Stimulated activated CD8-positive, alpha-beta memory T cell treated with anti-CD3 and anti-CD28 coated beads, Interleukin-4, amount 100 ng/mL, for 4 hours (primary cell): ENCODE measurements at places on chromosomes 6 and 20.

- DNase-seq = no peak
Observed at GRCh38 chr6:136210398-136211165, 39.5 kb downstream of the MTFR2 start.

GRCh38 chr6:109006818-109007217 lies 87.8 kb downstream of the SESN1 start:
- no peak for DNase-seq

DNA sequence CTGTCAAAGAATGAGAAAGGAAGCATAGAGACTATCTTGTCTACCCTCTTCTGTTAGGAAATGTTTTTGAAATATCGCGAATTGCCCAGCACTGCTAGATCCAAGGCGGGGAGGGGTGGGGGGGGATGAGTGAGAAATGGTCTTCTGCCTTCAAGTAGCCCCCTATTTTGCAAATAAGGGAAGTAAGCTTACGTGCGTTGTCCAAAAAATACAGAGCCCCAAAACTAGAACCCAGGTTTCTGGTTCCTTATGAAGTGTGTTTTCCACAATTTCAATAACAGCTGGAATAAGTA lies 923 bp upstream of the ILRUN start:
- no peak for DNase-seq

- no peak for DNase-seq
Observed at GRCh38 chr20:50450493-50450826, 59.7 kb upstream of the PTPN1 start.

DNA sequence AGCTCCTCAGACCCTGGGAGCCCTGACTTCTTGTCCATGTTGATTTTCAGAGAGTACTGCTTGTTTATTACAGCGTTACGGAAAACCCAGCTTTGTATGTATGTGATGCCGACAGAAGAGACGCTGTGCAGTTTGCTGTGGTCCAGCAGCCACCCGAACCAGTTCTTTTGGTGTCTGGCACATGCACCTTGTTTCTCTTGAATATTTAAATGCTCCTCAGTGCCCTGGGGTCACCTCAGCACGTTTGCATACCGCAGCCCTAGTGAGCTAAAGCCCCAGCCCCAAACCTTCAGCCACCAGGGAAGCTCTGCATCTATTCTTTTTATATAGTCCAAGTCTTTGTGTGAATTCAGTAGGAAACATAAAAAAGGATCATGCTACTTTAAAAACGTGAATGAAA lies 39.9 kb downstream of the AFDN start:
- no peak for DNase-seq

DNA sequence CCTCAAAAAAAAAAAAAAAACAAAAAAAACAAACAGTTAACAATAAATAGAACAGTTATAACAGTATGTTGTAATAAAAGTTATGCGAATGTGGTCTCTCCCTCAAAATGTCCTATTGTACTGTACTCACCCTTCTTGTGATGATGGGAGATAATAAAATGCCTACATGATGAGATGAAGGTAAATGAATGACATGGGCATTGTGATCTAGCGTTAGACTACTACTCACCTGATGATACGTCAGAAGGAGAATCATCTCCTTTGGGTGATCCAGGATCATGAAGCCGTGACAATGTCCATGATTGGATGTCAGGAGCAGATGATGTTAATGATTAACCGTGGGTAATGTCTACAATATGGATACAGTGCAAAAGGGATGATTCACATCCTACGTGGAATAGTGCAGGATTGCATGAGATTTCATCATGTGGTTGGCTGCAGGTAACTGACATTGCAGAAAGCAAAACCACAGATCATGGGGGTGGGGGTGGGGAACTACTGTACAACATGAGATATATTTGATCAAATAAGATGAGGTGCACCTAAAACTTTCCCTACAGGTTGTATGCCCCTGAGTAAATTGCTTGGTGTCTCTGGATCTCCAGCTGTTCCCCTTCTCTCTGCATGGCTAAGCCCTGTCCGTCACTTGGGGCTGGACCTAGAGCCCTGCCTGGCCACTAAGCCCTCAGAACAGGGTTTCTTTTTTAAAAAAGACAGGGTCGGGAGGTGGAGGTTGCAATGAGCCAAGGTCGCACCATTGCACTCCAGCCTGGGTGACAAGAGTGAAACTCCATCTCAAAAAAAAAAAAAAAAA lies 6.2 kb upstream of the RBCK1 start:
- DNase-seq = no peak

GRCh38 chr6:81766482-81767069 lies 14.1 kb upstream of the TENT5A start:
- DNase-seq = no peak

DNA sequence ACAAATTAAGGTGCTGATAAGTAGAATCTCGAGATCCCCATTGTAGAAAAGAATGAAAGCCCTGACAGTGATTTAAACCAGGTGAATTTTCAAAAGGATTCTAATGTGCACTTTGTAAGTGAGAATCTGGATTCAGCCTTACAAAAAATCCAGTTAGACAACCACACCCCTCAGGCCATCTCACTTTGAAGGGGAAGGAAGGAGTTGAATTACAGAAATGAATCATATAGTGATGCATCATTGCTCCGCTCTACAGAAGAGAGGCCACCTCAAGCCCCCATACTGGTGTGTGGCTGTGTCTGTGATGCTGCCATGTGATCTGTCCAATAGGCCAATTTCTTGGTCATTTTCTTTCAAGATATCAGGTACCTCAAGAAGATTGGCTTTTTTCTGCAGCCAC lies 85.5 kb upstream of the NT5E start:
- DNase-seq = no peak

DNA sequence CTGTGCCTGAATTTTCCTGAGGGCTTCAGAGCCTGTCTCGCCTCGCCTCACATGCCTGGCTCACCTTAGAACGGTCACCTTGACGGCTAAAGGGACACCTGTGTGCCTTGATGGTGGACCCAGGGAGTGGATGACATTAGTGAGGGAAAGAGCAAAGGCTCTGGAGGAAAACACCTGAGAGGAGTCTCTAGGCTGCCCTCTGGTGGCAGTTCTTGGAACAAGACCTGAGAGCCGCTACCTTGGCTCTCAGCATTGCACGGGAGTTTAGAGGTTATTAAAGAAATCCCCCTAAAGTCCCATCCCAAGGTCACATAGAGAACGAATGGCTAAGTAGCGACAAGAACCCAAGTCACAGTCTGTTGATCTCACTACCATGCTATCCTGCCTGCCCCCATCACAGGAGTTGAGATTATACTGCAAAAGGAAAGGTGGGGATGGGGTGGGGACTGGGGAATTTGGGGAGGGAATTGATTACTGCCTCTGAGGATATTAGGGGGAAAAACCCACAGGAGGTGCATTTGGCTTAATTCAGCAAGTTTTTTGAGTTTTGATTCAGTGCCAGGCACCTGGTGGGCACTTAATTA lies 7.9 kb upstream of the CDSN start:
- peak; percentile 46 for DNase-seq

DNA sequence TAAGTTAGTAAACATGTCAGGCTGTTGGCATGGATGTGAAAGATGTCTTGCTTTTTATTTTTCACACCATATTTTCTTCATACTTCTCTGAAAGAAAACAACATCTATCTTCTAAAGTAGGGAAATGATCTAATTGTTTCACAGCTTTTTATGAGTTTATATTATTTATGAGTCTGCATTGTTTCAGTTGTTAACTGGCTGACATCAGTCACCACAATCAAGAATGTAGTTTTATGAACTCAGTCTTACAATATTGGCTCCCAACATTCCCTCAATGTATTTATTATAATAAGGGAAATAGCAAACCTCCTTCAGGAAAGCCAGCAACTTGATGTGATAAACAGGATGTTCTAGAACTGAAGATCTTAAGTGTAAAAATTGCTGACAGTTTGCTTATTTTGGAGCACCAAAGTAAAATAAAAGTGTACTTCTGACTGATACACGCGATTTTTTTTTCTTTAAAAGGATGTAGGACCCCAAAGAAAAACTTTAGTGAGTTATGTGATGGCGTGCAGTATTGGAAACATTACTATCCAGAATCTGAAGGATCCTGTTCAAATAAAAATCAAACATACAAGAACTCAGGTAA lies 106.0 kb downstream of the ADGRG6 start:
- no peak for DNase-seq
